DMS 273 treated with DMSO at 0.1 percent for 48 hours (cell line): ENCODE measurements at places on chromosomes 11 and 22.

GRCh38 chr11:74533421-74533820, 39.9 kb upstream of the LIPT2 start:
- DNase-seq = no peak

DNA sequence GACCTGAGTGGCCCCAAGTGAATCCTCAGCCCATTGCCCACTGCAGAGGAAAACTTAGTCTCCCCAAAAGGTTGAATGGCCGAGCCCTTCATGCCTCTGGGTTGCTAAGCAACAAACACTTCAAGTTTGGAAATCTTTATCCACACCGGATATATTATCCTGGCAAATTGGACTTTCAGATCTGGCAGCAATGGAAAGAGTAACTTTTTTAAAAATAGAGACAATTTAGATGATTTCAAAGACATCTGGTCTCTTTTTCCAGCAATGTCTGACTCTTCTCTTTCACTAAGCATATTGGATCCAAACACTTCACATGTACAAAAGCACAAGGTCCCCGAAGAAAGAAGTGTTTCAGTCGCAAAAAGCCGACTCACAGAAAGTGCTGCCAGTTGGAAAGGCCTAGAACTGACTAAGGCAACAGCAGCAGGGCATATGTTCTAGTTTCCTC, 505.3 kb downstream of the SOX6 start:
- DNase-seq = no peak

DNA sequence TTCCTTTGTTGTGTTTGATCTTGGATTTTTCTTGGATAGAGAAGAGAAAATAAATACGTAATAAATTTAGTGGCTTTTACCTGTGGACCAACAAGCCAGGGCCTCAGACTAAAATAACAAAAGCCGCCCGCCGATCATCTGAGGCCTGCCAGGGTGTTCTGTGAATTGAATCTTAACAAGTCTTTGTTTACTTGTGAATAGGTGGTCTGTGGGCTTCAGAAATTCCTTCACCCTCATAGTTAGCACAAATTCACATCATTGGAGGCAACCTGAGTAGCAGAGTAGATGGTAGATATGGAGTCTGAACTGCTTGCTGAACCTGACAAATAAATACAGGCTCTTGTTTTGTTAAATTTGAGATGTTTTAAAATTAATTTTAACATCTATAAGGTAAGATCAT, 176.3 kb upstream of the MTNR1B start:
- no peak for DNase-seq

DNA sequence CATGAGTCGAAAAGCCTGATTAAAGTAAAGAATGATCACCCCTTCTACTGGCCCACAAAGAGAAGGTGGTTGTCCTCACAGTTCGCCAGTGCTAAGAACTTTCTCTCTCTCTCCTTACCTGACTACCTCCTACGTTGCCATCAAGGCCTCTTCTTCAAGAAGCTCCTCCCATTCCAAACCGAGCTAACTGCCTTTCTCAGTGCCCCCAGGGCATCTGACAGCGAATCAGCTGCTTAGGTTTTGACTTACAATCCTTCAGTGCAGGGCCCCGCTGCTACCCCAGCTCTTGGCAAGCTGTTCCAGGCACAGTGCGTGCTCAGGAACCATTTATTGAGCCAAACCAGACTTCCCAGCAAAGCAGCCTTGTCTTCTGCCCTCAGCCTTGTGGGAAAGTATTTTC, 5.8 kb downstream of the VSTM5 start:
- no peak for DNase-seq

DNA sequence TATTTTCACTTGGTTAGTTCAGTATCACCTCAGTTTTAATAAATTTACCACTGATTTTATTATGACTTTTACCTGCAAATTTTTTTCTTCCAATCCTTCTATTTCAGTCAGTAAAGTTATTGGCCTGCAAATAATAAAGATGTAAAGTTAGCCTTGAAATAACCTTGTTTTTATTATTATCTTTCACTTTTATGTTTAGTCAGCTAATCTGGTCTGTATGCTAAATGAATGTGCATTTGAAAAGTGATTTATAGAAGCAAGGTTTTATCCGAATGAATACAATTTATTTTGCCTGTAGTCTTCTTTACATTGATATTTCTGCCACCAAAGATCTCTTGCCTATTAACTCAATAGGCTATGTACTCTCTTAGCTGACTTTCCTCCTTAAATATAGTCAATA, 425.7 kb downstream of the CNTN5 start:
- DNase-seq = no peak

GRCh38 chr11:131041331-131042040, 125.2 kb upstream of the SNX19 start:
- no peak for DNase-seq

GRCh38 chr11:23398052-23398451, 537.8 kb upstream of the CCDC179 start:
- DNase-seq = no peak

GRCh38 chr11:17076517-17077239, 789 bp downstream of the RPS13 start:
- no peak for DNase-seq

DNA sequence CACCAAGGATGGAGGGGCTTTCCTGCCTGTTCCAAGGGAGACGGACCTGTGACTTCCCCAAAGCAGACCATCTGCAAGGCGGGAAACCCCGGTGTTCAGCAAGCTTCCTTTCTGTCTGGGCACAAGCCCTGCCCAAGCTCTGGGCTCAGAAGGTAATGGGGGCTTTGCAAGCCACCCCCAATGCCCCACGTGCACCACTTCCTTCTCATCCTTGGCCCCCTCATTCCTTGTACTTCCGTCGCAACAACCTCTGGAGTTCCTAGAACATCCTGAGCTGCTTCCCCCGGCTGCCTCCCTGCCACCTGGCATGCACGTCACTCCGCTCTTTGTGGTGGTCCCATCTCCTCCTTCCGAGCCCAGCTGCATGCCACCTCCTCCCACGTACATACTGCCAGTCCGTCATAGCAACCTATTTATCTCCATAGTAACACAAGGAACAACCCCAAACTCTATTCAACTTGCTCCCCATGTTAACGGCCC, 3.9 kb downstream of the MYEOV start:
- no peak for DNase-seq

GRCh38 chr11:73399159-73399590, 23.0 kb downstream of the RELT start:
- DNase-seq = no peak

- peak; percentile 65 for DNase-seq
These were observed 585 bp upstream of the NEAT1 start for GRCh38 chr11:65421794-65422632.

DNA sequence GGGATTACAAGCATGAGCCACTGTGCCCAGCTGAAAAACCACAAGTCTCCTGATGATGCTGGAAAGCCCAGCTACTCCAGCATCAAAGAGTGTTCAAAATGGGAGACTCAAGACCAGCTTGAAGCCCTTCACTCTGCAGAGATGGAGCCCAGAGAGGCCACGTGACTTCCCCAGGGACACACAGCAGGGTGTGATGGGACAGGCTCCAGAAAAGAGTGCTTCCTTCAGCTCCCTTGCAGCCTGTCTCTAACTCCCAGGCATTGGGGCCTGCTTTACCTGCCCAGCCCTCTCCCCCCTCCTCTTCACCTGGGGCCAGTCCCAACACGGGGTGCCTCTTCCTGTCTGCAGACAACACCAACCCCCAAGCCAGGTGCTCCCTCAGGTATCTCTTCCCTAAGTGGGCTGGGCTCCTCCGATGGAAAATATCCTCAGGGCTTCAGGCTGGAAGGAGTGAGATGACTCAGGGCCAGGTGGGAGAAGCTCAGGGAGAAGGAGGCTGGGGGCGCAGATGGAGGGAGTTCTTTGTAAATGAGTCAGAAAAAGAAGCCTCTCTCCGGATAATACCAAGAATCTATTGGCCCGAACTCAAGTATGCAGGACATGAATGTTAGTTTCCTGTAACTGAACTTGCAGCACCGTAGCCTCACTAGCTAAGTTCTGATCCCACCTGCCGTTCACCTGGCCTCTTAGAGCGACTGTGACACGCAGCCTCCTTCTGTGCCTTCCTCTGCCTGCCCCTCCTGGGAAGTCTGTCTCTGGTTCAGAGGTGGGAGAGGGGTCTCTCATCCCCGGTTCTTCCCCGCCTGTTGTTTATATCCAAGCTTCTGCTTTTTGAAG, 326.6 kb downstream of the MN1 start:
- no peak for DNase-seq

DNA sequence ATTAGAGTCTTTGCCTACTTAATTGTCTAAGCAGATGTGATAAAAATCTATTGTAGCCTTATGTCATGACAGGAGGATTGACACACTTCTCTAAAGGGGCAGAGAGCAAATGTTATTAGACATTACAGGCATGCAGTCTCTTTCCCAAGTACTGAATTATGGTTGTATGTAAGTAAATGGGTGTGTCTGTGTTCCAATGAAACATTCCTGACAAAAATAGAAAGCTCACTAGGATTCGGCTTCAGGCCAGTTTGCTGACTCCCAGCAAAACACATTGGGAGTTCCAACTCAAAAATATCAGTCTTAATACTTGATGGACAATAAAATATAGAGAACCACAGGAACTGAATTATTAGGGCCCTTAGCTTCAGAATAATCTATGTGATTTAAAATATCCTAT, 1480.4 kb downstream of the FAM181B start:
- DNase-seq = no peak

DNA sequence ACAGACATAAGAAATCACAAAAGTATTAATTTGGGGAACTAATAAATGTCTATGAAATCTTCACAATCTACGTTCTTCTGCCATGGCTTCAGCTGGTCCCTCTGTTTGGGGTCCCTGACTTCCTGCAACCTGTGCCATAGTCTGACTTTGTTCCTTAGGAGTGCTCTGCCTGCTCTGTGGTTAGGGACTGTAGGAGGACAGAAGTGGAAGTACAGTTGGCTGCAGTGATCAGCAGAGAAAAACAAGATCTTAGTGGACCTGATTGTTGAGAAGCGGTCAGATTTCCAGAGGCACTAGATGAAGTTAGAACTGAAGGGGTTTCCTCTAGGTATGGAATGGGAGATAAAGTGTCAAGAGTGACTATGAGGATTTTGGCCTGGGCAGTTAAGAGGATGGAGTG, 80.6 kb downstream of the PPP6R3 start:
- DNase-seq = no peak

DNA sequence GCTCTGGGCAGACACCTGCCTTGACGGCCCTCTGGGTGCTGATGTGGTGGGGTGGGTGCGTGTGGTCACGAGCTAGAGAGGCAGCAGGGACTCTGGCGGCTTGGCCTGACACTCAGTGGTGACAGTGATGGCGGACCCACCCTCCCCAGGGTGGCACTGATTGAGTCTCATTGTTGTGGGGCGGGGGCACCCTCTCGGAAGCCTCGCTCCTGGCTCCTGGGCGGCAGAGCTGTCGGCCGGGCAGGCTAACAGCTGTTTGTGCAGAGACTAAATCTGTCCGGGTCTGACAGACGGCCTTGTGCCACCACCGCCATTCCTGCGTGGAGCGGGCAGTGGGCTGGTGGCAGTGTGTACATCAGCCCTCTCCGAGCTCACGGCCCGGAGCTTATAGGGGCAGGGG, 15.6 kb downstream of the FLRT1 start:
- DNase-seq = no peak

GRCh38 chr22:31248138-31248745, 36.1 kb downstream of the LIMK2 start:
- peak; percentile 58 for DNase-seq

GRCh38 chr11:85801527-85801926, 9.4 kb downstream of the SYTL2 start:
- DNase-seq = no peak

GRCh38 chr22:45583504-45583903, 80.8 kb downstream of the FBLN1 start:
- no peak for DNase-seq

GRCh38 chr11:63920126-63920938, 3.4 kb upstream of the RCOR2 start:
- DNase-seq = no peak

DNA sequence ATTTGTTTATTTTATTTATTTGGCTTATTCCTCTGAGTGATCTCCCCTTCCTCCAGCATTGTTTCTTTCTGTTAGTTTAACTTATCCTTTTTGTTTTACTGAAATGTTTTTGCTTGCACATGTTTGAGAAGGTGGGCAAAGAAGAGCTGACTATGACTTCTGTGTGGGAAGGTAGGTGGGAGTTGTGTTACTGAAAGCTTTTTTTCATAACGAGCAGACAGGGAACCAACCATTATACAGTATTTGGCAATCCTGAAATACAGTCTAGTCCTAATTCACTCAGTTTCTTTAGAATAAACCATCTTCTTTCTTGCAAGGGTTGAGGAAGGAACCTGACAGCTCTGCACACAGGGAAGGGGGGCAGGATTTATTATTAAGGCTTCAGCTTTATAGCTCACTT, 37.0 kb upstream of the PAK1 start:
- DNase-seq = no peak

DNA sequence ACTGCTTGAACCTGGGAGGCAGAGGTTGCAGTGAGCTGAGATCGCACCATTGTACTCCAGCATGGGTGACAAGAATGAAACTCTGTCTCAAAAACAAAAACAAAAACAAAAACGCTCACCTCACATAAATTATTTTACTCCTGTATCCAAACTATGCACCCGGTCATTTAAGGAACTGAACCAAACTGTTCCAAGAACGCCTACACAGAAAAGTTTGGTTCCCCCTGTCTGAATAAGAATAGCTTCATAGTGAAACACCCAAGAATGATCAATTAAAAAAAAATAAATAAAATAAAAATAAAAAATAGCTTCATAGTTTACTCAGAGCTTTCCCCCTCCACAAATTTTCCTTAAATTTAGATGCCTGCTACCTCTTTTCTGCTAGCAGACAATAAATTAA, 13.7 kb downstream of the NUP98 start:
- no peak for DNase-seq

- no peak for DNase-seq
These were observed 23.1 kb upstream of the CAPRIN1 start for GRCh38 chr11:34028425-34028824.

DNA sequence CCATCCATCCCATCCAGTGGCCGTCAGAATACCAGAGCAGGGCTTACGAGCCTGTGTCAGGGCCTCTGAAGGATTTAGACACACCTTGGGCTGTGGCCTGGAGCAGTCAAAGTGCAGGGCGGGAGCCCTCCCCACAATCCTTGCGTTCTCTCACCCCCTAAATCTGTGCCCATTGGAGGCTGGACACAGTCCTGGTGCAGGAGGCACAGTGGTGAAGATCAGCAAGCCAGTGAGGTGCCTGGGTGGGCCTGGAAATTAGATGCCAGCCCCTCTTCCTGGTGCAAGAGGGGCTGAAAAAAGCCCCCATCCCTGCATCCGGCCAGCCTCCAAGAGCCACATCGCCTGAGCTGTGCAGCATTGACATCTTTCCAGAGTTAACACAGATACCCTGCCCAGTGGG, 1045.8 kb downstream of the TBC1D22A start:
- DNase-seq = no peak

- no peak for DNase-seq
These were observed 62.2 kb upstream of the INCENP start for GRCh38 chr11:62061356-62062222.

DNA sequence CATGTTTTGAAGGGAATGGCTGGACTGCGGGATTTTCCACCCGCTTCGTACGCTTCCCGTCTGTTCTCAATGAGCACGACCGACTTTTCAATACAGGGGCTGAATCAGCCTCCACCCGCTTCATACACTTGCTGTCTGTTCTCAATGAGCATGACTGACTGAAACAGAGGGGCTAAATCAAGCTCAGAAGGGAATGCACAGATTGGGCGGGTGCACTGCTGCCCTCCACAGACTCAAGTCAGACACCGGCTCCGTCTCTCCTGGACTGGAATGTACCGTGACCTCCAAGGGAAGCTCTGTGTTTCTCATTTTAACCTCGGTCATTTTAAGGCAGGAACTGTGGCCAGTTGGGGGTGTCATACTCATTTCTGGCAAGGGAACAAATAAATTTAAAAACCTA, 48.5 kb downstream of the BRD1 start:
- no peak for DNase-seq
